ENCODE measurements at places on chromosomes 13 and 19.

GRCh38 chr13:71577127-71577526, 289.9 kb downstream of the DACH1 start:
- DNase-seq: no peak

DNA sequence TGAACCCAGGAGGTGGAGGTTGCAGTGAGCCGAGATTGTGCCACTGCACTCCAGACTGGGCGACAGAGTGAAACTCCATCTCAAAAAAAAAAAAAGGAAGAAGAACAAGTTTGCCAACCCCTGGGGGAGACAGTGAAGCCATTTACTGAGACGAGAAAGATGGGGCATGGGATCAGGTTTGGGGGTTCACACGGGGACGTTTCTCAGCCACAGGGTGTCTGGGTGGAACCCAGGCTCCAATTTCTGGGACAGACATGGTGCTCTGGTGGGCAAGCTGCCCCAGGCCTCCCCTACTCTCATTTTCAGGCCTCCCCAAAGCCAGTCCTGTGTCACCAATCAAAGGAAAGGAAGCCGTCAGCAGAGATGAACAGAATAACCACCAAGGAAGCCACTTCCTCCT, 13.4 kb downstream of the HSH2D start:
- DNase-seq: no peak

DNA sequence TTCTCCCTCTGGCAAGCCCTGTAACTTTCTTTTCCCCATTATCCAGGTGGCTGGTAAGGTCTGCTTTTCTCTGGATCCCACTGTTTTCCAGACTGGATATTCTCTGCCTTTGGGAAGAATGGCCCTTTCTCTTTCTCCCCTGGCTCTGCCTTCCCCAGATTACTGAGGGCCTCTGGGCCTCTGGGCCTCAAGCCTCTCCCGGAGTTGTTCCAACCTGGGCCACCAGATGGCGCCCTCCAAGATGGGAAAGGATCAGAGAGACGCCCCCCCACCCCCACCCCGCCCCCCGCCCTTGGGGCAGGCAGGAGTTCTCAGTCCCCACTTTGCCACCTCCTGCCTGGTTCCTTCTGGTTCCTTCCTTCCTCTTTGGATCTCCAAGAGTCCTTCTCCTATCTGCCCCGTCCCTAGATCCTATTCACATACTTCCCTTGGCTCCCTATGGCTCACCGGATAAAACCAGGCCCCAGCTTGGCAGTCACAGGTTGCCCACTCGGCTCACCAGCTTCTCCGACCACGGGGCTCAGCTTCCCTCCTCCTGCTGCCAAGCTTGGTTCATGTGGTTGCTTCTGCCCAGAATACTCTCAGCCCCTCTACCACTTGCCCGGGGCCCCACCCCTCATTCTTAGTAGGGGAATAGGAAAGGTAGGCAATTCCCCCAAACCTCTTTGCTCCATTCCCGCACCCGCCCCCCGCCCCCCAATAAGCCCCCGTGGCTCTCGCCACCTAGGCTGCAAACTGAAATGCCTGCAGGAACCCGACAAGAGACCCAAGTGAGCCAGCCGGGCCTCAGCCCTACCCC, 13.1 kb downstream of the EPS8L1 start:
- DNase-seq: peak; percentile 39

GRCh38 chr13:59946944-59947343, 216.8 kb downstream of the DIAPH3 start:
- DNase-seq: no peak

DNA sequence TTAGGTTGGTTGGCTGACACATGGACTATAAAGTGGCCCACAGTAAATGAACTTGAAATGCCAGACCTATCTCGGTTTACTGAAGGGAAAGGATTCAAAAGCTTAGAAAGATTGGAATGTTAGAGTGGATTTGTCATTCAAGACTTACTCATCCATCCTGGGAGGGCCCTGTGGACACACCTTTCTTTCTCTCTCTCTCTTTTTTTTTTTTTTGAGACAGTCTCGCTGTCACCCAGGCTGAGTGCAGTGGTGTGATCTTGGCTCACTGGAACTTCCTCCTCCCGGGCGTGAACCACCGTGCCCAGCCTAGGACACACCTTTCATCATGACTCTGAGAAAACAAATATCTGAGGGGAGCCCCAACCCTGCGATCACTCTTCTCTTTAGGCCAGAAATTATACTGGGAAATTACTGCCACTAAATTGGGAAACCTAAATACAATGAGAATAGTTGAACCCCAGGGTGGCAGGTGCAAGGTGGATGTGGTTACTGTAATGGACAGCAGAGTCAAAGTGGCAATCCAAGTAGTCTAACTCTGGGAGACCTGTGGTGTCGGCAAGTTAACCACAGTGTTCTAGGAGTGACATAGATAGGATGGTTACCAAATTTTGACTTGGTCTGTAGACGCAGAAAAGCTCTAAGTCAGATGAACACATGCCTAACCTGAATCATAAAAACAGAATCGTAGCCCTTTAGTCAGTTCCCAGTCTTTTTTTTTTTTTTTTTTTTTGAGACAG, 47.1 kb upstream of the ZMYM5 start:
- no peak for DNase-seq

GRCh38 chr19:5130371-5131030, 161.6 kb downstream of the KDM4B start:
- DNase-seq: no peak

DNA sequence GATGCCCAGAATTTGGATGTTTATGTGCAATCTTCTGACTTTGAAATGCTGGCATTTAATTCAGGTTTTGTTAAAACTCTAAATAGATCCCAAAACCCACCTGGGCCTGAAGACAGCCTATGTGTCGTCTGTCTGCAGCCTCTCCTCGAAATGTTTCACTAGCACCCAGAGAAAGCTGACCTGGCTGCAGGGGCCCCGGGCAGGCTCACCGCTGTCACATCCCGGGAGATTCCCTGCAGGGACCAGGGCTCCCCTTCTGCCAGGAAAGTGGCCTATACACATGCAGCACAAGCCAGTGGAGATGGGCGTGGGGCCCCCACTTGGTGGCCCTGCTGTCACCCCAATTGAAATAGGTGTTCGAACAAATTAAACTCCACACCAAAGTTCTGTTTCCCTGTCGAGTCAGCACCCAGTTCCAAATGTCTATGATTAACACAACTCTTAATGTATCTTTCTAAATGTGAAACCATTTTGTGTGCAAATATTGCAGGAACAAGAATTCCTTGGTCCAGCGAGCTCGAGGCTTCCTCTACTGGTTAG, 145.8 kb upstream of the ZNF507 start:
- DNase-seq: no peak

DNA sequence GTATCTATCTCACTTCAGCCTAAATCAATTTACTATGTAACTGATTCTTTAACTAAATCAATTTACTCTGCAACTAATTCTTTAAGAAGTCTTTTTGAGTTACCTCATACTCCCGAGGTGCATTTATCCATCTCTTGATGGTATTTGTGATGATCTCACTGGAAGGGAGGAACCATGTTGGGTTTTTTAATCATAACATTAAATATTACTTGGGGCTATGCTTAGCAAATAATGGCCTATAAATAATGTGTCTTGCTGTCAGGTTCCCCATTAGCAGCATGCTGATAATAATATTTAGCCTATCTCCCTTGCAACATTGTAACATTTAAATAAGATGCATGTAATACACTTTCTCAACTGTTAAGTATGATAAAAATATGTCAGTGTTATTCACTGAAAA, 411.3 kb downstream of the SLITRK1 start:
- DNase-seq: no peak

- DNase-seq: peak; percentile 5
Observed at GRCh38 chr13:42623916-42624315, 50.0 kb downstream of the TNFSF11 start.

- peak; percentile 7 for DNase-seq
Observed at GRCh38 chr13:98466634-98467236, 110.2 kb downstream of the STK24 start.

Measured in NCI-H446 (cell line).